ENCODE measurements at places on chromosomes 3 and 15.

GRCh38 chr3:38743043-38743442, 73.0 kb downstream of the SCN10A start:
- DNase-seq: no peak

GRCh38 chr3:133294253-133294652, 105.6 kb upstream of the BFSP2 start:
- DNase-seq: peak; percentile 55

GRCh38 chr3:141052201-141053069, 1.3 kb downstream of the SPSB4 start:
- peak; percentile 10 for DNase-seq

DNA sequence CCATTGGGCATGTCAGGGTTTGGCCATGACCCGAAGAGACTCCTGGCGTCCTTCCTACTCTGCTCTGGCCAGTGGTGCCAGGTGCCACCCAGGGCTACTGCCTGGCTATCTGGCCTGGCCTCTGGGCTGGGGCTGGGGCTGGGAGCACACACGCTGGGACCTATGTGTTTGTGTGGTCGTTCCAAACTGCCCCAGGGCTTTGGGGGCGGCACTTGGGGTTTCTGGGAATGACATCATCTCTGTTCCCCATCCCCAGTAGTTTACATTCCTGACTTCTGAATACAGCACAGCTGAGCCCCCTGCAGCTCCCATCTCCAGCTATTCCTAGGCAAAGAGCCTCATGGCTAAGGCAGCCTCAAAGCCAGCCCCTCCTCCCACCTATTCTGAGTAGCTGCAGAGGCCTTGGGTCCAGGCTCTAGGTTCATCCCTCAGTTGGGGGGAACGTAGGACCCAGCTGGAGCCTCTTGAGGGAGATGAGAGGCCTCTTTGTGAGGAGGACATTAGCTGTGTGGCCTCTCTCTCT, 24.3 kb downstream of the PLEKHO2 start:
- peak; percentile 93 for DNase-seq

DNA sequence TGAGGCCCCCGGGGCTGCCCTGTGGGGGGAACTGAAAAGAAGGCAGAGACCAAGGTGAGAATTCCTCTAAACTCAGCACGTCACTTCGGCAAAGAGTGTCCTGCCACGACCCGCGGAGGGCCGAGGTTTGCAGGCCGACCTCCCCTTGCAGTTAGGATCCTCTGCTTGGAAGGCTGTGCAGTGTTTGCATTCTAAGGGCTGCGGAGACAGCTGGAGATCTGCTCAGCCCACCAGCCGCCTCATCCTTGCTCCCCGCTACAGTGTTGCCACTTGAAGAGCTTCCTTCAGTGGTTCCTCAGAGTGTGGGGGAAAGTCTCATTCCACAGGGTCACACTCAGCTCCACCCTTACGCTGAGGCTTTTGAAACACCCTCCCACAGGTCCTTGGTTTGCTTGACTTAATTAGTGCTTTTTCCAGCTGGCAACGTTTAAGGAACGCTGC, 10.8 kb downstream of the SLC51A start:
- DNase-seq: no peak

- DNase-seq: peak; percentile 34
These were observed 411.2 kb downstream of the NAALADL2 start for GRCh38 chr3:175270198-175270837.

- DNase-seq: no peak
These were observed 2.8 kb upstream of the VILL start for GRCh38 chr3:37987751-37988179.

GRCh38 chr15:75023872-75024636, 664 bp downstream of the PPCDC start:
- peak; percentile 19 for DNase-seq

- peak; percentile 69 for DNase-seq
These were observed 38.6 kb downstream of the FBXL2 start for GRCh38 chr3:33315826-33316225.

- DNase-seq: peak; percentile 38
These were observed 2.3 kb upstream of the VPS18 start for GRCh38 chr15:40891810-40892446.

DNA sequence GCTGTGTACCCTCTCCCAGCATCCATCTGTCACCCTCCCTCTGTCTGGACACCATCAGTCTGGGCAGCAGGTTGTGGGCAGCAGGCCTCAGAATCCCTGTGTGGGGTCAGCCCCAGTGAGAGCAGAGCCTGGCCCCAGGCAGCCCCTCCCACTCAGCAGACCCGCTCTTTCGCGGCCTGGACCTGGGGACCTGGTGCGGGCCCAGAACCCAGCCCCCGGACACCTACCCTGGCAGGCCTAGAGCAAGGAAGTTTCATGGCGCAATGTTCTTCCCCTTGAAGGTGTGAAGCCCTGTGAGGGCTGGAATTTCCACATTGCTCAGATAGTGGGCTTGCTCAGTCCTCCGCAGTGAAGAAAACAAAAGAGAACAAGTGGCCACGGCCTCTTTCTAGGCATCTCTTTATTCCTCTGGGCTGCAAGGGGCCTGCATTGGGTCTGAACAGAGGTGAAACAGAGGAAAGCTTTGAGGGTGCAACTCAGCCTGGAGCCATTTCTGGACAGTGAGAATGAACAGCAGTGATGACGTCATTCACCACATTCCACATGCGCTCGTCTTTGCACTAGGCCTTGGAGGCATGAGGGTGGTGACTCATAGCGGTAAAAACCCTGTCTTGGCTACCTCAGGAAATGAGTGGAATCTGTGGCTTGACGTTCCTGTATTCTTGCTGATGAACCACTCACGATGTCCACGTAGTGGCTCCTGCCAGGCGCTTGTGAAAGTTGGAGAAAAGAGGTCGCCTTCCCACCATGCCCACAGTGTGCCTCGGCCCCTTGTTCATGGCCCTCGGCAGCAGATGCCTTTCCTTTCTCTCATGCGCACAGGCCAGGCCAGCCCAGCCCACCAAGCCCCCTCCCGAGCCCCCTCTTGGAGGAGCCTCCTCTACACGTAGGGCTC, 66.1 kb downstream of the SLC30A4 start:
- peak; percentile 99 for DNase-seq

DNA sequence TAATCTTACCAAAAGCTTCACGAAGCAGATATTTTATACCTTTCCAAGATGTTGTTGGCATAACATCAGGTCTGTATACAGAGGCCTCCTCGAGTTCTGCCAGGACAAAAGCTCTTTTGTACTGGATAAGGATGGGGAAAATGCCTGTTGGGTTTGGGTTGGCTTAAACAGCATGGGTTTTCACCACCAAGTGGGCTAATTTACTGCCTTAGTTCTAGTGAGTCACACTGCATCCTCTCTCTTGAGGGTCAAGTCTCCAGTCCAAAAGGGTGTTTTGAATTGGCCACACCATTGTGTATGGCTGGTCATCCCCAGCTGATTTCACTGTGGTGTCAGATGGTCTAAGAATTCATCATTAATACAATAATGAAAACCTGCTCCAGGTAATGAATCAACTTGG, 26.1 kb upstream of the BHLHE40 start:
- no peak for DNase-seq

- no peak for DNase-seq
These were observed 118.4 kb upstream of the SPRED1 start for GRCh38 chr15:38134252-38134651.

DNA sequence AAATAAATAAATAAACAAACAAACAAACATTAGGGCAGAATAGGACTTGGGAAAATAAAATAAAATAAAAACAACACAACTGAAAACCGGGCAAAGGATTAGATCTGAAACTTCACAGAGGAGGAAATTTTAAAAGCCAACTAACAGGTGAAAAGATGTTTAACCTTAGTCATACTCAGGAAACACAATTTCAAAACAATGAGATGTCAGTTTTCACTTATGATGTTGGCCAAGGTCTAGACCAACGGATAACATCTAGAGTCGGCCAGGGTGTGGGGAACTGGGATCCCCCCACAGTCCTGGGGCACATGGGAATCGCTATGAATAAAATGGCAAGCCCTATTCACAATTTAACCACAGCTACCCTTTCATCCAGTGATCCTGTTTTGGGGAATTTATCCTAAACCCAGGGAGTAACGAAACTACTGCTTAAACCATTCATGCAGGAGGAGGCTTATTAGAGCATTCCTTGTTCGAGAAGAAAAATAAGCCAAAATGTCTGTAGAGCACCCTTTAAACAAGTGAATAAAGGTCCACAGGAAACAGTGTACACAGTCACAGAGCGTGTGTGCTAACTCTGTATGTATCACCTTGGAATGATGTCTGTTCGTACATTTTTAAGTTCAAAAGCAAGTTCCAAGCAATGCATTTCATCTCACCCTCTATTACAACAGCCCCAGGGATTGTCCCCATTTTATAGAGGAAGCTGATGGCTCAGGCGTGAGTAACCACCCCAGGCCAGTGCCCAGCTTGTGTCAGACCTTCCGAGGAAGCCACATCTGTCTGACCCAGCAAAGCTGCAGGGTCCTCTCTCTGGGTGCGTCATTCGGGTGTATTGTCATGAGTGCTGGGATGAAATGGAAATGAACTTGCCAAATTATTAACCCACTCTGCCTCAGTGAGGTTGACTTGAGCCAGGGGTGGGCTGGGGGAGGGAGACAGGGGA, 6.3 kb upstream of the ANPEP start:
- peak; percentile 70 for DNase-seq

DNA sequence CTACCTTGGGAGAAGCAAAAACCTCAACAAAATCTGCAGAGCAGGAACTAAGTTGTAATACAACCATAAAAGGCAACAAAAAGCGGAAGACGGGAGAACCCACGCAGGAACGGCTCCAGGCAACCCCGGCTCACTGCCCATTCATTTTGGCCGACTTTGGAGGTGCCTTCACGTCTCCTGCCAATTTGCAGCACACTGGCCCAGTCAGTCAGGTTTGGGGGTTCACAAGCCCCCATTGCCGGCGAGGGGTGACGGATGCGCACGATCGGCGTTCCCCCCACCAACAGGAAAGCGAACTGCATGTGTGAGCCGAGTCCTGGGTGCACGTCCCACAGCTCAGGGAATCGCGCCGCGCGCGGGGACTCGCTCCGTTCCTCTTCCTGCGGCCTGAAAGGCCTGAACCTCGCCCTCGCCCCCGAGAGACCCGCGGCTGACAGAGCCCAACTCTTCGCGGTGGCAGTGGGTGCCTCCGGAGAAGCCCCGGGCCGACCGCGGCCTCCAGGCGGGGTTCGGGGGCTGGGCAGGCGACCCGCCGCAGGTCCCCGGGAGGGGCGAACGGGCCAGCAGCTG, 463 bp downstream of the TERC start:
- DNase-seq: peak; percentile 42

DNA sequence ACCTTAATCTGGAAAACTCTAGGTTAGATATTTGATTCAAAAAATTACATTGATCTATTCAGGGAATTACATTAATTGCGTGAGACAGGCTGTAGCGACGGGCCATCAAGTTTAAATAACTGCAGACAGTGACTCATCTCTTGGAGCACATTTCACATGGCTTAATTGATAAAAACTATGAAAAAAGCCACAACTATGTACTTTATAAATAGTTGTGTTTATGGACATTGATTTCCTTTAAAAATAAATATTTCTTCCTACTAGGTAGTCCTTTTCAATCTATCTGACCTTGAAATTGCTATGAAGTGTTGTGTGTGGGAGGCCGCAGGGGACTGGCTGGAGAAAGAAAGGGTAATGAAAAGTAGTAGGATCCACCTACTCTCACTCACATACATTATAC, 157.8 kb downstream of the IL1RAP start:
- DNase-seq: peak; percentile 48

DNA sequence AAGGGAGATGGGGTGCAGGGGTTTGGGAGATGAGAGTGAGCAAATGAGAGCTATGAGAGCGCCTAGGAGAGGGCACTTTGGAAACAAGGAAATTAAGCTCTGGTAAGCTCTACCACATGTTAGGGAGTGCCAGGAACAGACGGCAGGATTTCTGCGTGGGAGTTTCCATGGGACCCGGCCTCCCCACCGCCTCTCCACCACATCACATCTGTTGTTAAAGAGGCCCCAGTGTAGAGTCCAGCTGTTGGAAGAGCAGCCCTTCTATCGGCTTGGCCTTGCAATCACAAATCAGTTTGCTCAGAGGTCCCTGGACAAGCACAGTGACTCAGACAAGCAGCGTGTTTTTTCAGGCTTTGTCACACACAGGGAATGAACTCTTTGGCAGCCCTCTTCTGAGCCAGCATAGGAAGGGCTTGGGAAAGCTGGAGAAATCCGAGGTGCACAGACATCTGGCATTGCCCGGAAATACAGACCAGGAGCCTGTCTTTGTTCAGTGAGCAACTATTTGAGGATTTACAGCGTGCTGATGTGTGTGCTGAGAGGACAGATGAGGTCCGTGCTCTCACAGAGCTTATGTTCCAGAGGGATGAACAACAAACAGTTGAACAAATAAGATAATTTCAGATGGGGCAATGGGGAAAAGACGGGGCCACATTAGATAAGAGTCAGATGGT, 370.6 kb upstream of the PROK2 start:
- peak; percentile 99 for DNase-seq

- no peak for DNase-seq
These were observed 195.7 kb upstream of the SETMAR start for GRCh38 chr3:4107430-4107829.

GRCh38 chr15:56351353-56351752, 13.9 kb upstream of the TEX9 start:
- no peak for DNase-seq

DNA sequence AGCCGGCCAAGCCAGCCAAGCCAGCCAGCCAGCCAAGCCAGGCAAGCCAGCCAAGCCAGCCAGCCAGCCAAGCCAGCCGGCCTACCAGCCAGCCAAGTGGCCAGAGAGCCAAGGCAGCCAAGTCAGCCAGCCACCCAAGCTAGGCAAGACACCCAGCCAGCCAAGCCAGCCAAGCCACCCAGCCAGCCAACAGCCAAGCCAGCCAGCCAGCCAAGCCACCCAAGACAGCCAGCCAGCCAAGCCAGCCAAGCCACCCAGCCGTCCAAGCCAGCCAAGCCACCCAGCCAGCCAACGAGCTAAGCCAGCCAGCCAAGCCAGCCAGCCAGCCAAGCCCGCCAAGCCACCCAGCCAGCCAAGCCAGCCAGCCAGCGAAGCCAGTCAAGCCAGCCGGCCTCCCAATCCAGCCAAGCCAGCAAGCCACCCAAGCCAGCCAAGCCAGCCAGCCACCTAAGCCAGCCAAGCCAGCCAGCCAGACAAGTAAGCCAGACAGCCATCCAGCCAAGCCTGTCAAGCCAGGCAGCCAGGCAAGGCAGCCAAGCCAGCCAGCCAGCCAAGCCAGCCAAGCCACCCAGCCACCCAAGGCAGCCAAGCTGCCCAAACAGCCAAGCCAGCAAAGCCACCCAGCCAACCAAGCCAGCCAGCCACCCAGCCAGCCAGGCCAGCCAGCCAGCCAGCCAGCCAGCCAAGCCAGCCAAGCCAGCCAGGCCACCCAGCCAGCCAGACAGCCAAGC, 200.5 kb downstream of the GOLGA6L6 start:
- peak; percentile 30 for DNase-seq

All from fibroblast of skin of back (primary cell).